ENCODE measurements at places on chromosomes 7 and 10.

GRCh38 chr10:43607199-43607573 is 948 bp downstream of the ZNF485 start:
- no peak for DNase-seq

GRCh38 chr7:150382123-150382843 is 3.2 kb downstream of the ZNF775 start:
- no peak for DNase-seq

GRCh38 chr10:124736491-124737136 is 7.6 kb downstream of the FAM53B start:
- no peak for DNase-seq

- no peak for DNase-seq
Observed at GRCh38 chr7:24301703-24302102, 17.7 kb downstream of the NPY start.

- no peak for DNase-seq
Observed at GRCh38 chr10:80506189-80506575, 31.5 kb upstream of the SH2D4B start.

DNA sequence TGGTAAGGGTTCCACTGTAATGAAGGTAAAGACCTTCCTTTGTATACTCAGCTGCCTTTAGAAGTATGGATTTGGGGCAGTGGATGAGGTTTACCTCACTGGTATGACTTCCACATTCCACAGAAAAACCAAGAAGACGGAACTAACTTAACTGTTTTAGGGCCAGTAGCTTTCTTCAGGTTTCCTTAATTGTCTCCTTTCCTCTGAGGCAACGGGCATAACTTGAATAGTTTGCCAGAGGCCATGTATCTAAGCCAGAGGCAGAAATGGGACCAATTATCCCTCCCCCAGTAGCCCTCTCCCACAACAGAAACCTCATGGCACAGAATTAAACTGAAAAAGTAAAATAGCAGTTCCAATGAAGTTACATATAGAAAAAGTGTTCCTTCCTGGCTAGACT is 281.7 kb downstream of the PHTF2 start:
- no peak for DNase-seq

- DNase-seq = no peak
Observed at GRCh38 chr10:62264702-62265436, 3.8 kb downstream of the RTKN2 start.

DNA sequence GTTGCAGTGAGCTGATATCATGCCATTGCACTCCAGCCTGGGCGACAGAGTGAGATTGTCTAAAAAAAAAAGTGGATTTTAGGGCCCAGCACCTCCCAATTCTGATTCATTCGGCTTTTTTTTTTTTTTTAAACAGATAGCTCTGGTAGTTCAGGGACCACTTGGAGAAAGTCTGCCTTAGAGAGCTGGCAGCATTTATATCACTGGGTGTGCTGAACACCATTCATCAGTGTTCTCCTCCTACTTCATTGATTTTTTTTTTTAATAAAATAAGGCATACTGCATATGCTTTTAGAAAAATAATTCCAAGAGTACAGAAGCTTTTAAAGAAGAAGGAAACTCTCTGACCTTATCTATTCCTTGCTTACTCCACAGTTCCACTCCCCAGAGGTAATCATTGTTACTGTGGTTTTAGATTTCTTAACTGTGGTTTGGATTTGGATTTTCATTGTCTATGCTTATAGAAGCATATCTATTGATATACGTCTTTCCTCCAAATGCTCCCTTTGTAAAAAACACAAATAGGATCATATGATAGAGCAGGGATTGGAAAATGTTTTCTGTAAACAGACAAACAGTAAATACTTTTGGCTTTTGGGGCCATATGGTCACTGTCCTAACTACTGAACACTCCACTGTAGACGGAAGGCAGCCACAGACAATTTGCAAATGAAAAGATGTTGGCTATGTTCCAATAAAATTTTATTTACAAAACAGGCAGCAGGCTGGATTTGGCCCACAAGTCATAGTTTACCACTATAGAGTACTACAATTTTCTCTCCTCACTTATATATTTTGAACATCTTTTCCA is 21.1 kb upstream of the SAR1A start:
- DNase-seq = no peak

DNA sequence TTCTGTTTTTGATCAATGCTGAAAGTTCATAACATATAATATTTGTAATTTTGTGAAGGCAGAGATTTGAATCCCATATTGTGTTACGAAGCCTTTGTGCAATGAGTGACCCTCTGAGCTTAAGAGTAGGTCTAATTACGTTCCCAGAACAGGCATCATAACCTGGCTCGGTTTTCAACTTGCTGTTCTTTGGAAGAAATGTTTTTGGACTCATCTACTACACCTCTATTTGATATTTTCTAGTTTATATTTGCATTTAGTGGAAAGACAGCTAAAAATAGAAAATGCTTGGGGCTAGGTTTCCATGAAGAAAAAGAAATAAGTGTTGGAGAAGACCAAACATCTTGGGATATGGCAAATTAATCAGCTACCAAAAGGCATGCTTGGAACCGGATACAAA is 234.8 kb downstream of the AGMO start:
- no peak for DNase-seq

GRCh38 chr10:86905429-86905828 is 52.0 kb downstream of the MMRN2 start:
- DNase-seq = no peak

DNA sequence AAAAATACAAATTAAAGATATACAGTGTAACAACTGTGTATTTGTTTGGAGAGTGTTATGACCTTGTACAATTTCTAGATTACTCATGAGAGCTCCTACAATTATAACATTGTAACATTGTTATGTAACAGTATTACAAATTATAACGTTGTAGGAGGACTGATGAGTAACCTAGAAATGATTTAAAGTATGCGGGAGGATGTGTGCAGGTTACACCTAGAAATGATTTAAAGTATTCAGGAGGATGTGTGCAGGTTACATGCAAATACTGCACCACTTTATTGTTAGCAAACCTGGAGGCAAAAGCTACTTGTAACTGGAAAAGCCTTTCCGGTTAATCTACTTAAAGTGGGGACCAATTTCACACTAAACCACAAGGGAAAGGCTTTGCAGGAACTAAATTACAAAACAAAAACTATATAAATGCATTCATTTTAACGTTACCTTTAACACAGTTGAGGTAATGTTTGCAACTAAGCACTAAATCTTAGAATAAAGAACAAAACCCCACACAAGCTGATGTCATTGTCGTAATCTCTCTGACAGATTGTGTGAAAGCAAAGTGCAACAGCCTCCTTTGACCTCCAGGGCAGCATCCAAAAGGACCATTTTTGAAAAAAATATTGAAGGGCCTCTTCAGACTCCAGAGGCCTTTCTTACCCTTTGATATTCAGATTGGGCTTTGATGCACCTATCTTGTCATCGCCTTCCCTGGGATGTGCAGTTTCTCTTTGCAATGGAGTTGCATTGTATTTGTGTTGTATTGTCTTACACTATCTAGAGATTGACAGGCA is 522.1 kb upstream of the FOXK1 start:
- no peak for DNase-seq

DNA sequence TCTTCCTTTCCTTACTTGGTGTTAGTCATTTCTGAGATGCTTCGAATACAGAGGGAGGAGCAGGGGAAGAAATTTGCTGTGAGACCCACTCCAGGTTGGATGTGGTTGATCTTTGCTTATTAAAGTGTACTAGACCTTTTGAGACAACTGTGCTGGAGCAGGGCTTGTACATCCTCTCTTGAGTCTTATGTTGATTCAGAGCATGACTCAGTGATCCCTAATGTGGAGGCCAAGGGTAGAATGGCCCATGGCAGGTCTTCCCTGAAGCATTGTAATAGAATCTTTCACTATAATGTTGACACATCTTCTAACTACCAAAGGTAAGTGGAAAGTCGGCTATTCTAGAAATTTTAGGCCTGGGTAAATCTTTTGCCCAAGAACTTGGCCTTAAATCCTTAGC is 17.0 kb upstream of the SFR1 start:
- no peak for DNase-seq

GRCh38 chr10:63692220-63692896 is 171.2 kb downstream of the REEP3 start:
- DNase-seq = no peak

DNA sequence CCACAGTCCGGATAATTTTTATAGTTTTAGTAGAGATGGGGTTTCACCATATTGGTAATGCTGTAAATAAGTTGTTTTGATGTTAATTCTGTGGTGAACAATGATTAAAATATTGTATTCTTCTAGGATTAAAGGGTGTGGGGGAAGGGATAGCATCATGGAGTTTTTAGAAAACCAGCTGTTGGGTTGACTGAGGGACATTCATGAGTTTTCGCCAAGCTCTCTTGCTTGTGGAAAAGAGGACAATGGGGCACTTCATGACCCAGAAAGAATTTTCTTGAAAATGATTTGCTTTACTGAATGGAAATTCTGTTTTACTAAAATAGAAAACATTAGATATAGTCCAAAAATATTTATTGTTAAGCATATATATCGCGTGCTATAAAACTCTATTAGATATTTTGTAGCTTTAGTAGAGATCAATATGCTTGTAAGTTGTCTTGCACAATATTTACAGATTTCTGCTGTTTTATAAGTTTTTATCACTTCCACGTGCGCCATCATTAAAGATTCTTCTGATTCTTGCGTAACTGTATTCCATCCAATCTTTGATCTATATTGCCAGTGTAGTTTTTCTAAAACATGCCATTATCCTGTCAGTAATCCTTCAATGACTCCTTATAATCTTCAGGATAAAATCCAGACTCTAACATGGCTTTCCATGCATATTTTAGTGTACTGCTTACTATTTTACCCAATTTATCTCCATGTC is 41.8 kb downstream of the LCOR start:
- no peak for DNase-seq

GRCh38 chr7:68438016-68438415 is 1160.3 kb upstream of the AUTS2 start:
- DNase-seq = no peak

DNA sequence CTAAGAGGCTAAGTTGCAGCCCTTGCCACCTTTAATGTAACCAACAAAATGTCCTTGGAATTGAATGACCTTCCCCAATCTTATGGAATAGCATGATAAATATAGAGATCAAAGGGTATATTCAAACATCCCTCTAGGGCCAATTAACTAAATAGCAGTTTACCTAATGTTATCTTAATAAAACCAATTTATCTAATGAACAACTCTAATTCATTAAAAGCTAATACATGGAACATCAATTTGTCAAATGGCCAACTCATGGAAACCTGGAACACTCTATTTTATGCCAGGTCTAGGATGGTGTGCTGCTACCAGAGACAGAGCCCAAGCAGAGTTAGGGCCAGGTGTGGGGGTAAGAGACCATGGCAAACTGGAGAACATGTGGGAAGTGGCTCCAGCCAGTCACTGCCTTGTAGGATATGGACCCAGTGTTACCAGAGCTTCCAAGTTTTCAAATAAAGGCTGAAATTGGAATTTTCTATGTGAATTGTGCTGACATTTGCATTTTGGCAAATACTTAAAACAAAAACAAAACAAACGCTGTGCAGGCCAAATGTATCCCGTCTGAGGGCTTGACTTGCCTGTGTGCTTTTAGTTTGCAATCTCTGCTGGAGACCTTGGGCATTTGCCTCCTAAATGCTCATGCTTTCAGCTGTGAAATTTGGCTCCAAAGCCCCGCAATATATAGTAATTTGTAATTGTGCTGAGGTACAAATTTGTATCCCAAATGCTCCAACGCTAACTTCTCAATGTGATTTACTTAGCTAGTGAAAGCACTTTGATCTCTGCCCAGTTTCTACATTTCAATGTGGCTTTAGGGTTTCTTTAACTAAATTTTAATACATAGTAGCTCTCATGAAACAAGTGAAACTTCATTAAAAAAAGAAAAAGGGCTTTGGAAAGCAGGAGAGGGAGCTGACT is 55.1 kb downstream of the CPED1 start:
- no peak for DNase-seq

DNA sequence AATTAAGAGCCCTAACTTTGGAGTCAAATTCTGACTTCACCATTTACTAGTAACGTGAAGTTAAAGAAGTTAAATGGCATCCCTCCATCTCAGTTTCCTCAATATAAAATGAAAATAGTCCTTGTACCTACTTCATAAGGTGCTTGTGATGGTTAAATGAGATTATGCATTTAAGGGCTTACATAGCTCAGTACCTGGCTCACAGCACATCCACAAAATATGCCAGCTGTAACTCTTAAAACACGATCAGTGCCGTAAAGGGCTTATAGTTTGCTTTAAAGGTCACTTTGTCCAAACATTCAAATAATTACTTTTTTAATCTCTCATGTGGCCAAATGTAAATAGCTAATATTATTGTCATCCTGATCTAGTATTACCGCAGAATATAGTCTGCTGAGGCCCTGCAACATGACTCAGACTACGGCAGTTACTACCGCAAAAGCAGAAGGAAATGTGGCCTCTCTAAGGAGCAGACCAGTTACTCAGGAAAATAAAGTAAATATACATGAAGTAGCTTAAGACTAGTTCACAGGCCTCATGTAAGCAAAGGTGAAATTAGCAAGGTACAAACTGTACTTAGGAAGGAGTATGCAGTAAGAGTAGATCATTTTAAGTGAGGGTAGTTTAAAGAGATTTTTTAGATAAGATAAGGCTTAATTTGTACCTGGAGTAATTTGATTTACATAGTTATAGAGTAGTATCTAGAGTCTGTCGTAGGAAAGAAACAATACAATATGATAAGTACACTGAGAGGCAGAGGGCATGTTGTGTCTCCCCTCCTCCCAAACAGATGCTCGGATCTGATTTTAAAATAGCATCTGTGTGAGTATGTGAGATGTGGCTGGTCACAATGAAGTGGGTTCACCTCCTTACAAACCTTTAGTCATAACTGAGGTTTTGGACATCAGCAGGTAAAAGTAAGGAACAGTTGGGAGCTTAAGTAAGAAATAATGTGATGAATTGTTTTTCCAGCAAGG is 13.1 kb downstream of the CASP2 start:
- no peak for DNase-seq

DNA sequence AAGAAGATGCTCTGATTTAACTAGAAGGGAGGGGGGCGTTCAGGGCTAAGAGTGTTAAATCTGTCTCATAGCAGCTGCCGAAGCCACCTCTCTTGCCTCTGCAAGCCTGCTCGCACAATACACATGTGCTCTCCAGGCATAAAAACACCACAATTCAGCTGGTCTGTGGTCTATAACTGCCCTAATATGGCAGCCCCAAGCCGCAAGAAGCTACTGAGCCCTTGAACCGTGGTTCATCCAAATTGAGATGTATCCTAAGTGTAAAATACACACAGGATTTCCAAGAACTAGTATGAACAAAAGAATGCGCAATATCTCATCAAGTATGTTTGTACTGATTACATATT is 70.8 kb upstream of the FGFR2 start:
- DNase-seq = no peak

- no peak for DNase-seq
Observed at GRCh38 chr7:12949060-12949931, 261.9 kb downstream of the ARL4A start.

DNA sequence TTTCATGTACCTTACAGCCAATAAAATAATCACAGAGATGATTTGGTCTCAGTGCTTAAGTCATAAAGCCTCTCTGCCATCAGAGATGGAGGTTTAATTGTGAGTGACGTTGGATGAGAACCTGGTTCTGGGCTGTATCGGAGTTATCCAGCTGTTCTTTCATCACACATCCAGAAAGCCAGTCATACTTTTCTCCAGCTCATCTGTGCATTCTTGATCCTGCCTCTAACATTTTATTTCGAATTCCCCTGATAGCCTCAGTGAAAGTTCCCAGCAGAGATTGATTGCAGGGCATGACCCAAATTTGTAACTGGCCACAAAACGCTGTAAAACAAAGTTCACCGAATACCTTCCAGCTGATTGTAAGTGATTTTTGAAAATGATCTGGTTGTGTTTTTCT is 212.6 kb upstream of the HABP2 start:
- DNase-seq = no peak

Measured in NCI-H510A (cell line).